Tibial nerve (tissue), 4 donors: ENCODE measurements at places on chromosomes 5 and 9.

DNA sequence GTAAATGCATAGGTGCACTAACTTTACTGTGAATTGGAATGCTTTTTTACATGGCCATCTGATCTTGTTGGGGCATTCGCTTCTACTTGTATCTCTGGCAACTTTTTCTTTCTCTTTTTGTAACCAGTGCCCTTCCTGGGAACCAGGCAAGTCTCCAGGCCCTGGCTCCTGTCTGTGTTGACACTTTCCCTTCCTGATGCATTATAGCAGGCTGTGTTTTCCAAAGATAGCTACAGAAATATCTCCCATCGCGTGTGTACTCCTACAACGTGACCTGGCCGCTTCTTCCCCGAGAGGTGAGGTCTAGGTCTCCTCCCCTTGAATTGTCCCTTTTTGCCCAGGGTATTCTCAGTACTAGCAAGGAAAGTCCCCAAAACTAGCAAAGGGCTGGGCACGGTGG lies 81.1 kb upstream of the SPIN1 start:
- DNase-seq: no peak

DNA sequence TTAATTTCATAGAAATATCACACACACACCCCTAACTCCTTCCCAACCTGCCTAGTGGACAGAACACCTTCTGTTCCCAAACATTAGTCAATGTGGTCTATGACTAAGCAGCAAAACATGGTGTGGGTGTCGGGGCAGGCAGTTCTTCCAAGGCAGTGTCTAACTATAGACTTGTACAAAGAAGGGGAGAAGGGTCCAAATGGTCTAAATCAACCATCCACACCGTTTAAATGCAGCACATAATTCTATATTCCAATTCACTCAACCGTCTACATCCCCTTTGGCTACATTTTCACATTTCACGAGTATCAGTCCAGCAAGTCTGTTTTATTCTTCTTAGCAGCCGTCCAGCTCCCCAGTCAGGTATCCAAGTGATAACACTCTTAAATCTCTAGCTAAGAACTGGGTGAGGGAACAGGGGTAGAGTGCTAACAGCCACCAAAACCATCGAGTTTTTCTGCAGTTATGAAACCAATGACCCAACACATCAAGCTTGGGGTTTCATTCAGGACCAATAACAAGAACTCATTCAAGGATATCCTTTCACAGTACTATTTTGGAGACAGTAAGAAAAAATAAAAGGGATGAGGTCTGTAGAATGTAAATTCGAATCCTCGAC lies 3.3 kb downstream of the ZNF608 start:
- DNase-seq: no peak

- no peak for DNase-seq
Measured at GRCh38 chr5:72814864-72815263, 1.6 kb upstream of the TNPO1 start.

- no peak for DNase-seq
Measured at GRCh38 chr5:136927571-136927970, 562.2 kb upstream of the TRPC7 start.

GRCh38 chr9:131994364-131995125 lies 85.1 kb downstream of the MED27 start:
- no peak for DNase-seq

- DNase-seq: no peak
Measured at GRCh38 chr5:78320401-78320800, 25.9 kb upstream of the AP3B1 start.

GRCh38 chr5:107025712-107026497 lies 644.8 kb downstream of the EFNA5 start:
- DNase-seq: no peak
